ENCODE measurements at places on chromosomes 6 and 20. TPM values are rescaled to one million over a fixed set of nuclear protein-coding genes. Genes with fewer than 3 reads are reported as not detected.

TLDC2 gene
- total RNA-seq = 0.11 TPM

LSM14B gene
- 24.9 TPM for total RNA-seq

ITPA gene
- 34.7 TPM for total RNA-seq

RANBP9 gene
- total RNA-seq = 22.3 TPM

BIRC7 gene
- not detected for total RNA-seq

WFDC10B gene
- total RNA-seq = not detected

RPS6KA2 gene
- total RNA-seq = 244 TPM

LST1 gene
- total RNA-seq = 0.26 TPM

IL17F gene
- total RNA-seq = not detected

DLL1 gene
- total RNA-seq = 9.5 TPM

CDH22 gene
- 0.09 TPM for total RNA-seq

SLC22A7 gene
- not detected for total RNA-seq

SLC35A1 gene
- 31.3 TPM for total RNA-seq

ANKEF1 gene
- total RNA-seq = 0.43 TPM

LHFPL5 gene
- not detected for total RNA-seq

NRSN1 gene
- not detected for total RNA-seq

ARMH2 gene
- total RNA-seq = not detected

ARFGEF3 gene
- total RNA-seq = 1.7 TPM

SMPDL3A gene
- total RNA-seq = 3.1 TPM

AHCY gene
- 83.2 TPM for total RNA-seq

PAX1 gene
- not detected for total RNA-seq

FAM83B gene
- total RNA-seq = not detected

PTGIS gene
- under 0.01 TPM for total RNA-seq

ZSCAN23 gene
- 2.5 TPM for total RNA-seq

VGLL2 gene
- not detected for total RNA-seq

CDK19 gene
- total RNA-seq = 9.6 TPM

ZBTB12 gene
- 2.8 TPM for total RNA-seq

LY6G6D gene
- total RNA-seq = not detected

KCNB1 gene
- not detected for total RNA-seq

CENPW gene
- total RNA-seq = 2.4 TPM

PROKR2 gene
- total RNA-seq = not detected

HLA-DQB2 gene
- not detected for total RNA-seq

LRRC73 gene
- total RNA-seq = 0.11 TPM

FAM209B gene
- total RNA-seq = not detected

LEMD2 gene
- total RNA-seq = 35.1 TPM

TRIM15 gene
- total RNA-seq = not detected

SNAI1 gene
- 2.0 TPM for total RNA-seq

KIAA0408 gene
- total RNA-seq = not detected

HLA-DQA1 gene
- not detected for total RNA-seq

HLA-DOA gene
- total RNA-seq = not detected

SLC17A1 gene
- not detected for total RNA-seq

XKR7 gene
- total RNA-seq = not detected

FYN gene
- total RNA-seq = 101 TPM

TSBP1 gene
- not detected for total RNA-seq

GJA10 gene
- total RNA-seq = not detected

FAM162B gene
- 6.5 TPM for total RNA-seq

SIRPB1 gene
- total RNA-seq = 2.8 TPM

TRIM10 gene
- not detected for total RNA-seq

IP6K3 gene
- total RNA-seq = not detected

TFEB gene
- total RNA-seq = 7.8 TPM

RAET1G gene
- not detected for total RNA-seq

TRIM31 gene
- total RNA-seq = not detected

Data from dermis lymphatic vessel endothelial cell (primary cell).